ENCODE measurements at places on chromosomes 12 and 14.

DNA sequence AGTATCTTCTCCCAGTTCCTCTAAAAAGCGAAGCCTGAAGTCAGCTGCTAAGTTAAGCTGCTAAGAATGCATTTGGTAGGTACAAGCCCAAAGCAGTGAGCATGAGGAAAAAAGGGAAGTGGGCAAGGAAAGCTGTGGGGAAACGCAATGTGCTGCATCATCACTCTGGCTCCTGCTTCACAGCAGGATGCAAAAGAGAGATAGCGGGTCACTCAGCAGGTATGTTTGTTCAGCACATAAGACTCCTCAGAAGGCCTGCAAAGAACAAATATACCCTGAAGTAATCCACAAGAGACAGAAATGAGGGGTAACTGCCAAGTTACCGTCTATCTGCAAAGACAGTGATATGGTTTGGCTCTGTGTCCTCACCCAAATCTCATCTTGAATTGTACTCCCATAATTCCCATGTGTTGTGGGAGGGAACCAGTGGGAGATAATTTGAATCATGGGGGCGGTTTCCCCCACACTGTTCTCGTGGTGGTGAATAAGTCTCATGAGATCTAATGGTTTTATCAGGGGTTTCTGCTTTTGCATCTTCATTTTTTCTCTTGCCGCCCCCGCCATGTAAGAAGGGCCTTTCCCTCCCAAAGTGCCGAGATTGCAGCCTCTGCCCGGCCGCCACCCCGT lies 127.4 kb upstream of the EGLN3 start:
- no peak for DNase-seq

DNA sequence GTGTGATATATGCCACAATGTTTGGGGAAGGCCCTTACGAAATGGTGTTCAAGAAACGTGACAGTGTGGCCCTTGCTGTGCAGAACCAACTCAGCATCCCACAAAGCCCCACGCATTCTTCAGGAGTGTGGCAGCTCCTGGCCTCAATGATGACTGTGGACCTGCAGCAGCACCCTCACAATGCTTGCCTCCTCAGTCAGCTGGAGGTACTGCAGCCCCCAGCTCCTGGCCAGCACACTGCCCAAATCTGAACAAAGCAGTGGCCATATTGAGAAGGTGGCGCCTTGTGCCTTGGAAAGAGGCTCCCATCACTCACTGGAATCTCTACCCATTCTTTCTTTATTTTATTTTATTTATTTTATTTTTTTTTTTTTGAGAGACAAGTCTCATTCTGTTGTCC lies 10.4 kb downstream of the POLE2 start:
- no peak for DNase-seq

- DNase-seq = no peak
Measured at GRCh38 chr14:54804538-54805041, 98.0 kb downstream of the GCH1 start.

- DNase-seq = no peak
Measured at GRCh38 chr14:36829547-36829946, 167.9 kb downstream of the PAX9 start.

DNA sequence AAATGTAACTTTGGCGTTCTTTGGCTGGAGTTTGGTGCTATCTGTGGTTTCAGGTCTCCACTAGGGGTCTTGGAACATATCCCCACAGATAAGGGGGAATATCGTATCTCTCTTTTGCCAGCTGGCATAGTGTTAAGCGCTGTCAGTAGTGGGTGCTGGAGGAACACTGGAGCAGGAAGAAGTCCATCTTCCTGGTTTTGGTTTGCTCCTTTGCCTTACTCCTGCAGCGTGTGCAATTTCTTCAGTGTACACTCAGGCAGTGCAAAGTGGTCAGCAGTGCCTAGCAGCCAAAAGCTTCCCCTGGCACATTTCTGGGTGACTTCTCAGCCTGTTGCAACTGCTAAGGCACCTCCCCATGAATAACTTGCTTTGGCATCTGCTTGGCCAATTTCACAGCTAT lies 11.7 kb upstream of the RIPK3 start:
- no peak for DNase-seq

DNA sequence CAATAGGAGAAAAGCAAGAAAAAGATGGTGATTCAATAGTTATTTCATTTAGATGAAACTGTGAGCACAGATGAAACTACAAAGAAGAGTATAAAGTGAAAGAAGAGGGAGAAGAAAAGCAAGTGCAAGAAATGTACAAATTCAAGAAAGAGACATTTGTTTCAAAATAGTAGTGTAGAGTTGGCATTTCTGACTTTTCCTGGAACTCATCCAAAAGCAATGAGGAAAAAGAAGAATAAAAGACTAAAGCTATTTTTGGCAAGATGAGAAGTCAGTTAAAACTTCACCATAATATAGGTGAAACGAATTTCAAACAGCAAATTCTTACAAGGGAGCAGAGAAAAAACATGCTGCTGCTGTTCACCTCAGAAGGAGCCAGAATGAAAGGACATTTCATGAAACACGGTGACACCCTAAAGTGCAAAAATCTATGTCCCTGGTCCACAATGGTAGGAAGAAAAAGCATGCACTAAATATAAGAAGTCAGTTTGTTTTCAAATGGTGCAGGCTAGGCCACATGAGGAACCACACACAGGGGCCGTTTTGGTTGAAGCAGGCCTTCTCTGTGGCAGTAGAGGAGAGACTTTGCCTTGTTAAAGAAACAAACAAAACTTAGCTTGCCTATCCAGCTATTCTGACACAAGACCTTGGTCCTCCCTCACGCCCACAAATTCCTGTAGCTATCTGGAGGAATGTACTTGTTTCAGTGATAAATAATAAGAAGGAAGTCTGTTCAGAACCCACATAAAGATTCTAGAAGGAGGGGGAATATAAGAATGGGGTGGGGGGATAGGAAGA lies 11.1 kb upstream of the CMAS start:
- DNase-seq = no peak

GRCh38 chr12:10861366-10861765 lies 12.1 kb upstream of the PRR4 start:
- DNase-seq = no peak

- DNase-seq = no peak
Measured at GRCh38 chr14:58663494-58664111, 25.8 kb downstream of the DACT1 start.

All from stimulated activated CD4-positive, alpha-beta T cell treated with anti-CD3 and anti-CD28 coated beads, TNF-alpha, amount 100 ng/mL, for 1 hour (primary cell).